Endothelial cell (in vitro differentiated cells): ENCODE measurements at places on chromosomes 2 and 18.

DNA sequence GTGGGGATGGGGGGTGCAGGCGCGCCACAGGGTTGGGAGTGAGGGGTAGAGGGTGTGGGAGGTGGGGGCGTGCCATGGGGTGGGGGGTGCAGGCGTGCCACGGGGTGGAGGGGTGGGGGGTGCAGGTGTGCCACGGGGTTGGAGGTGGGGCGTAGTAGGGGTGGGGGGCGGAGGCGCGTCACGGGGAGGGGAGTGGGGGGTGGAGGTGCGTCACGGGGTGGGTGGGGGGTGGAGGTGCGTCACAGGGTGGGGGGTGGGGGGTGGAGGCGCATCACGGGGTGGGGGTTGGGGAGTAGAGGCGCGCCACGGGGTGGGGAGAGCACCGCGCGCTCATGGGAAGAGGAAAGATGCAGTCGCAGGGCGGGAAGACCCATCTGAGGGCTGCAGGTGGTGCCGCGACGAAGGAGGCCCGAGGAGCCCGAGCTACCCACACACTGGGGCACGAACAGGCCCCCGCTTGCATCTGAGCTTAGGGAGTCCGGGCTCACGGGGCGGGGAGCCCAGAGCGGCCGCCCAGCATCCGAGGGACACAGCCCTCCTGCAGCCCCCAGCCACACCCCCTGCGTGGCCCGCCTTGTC is 37.5 kb downstream of the SNED1 start:
- no peak for DNase-seq

DNA sequence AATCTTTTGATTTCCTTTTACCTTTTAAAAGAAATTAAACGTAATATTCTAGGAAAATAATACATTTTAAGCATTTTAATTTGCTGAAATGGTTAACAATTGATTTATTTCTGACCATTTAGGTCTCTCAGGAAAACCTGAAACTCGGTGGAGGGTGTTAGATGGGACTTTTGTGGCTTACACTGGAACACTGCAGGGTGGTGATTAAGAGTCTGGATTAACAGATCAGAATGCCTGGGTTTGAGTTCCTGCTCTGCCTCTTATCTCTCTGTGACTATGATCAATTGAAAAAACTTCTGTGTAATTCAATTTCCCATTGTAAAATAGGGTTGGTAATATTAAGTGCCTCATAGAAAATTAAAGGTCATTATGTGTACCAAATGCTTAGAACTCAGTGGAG is 168.7 kb downstream of the UBE2E3 start:
- DNase-seq: no peak

DNA sequence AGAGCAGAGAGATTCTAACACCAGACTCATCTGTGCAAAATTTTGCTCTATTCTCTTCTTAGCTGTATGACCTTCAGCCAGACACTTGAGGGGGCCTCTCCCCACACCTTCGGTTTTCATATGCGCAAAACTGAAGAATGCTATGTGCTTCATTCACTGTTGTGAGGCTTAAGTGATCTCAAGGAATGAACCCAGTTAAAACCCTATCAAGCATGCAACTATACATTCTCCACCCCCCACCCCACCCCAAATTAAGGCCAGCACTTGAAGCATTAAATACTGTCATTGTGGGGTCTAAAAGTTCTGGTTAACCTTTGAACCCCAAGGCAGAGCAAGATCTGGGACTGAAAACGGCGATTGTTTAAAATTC is 10.0 kb downstream of the PCARE start:
- DNase-seq: no peak

DNA sequence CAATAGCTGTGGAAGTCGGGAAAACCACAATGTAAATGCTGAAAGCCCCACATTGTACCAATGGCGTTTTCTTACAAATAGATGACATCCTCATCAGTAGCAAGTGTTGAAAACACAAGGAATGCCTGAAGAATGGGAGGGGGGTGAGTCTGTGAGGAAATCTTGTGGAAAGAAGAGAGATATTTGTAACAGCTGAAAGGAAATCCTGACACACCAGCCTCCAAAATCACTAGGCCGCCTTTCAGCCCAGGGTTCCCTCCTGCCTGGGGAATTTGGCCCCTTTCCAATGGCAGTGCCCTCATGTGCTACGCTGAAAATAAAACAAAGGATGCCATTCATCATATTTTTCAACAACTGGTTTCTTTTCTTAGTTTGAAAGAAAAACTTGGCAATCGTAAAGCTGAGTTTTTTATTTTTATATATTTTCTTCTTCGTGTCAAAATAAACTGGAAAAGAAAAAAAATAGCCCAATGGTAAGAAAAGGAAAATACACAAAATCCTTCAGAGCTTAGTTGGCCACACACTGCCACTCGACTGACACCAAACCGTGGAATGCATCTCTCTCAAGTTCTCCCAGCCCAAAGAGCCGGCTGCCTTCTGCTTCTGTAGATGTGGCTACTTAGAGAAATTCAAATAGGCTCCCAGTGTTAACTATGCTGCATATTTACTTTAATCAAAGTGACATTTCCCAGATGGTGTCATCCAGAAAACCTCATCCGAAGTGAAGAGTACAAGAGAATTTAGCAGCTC is 52.0 kb downstream of the FTCDNL1 start:
- no peak for DNase-seq

DNA sequence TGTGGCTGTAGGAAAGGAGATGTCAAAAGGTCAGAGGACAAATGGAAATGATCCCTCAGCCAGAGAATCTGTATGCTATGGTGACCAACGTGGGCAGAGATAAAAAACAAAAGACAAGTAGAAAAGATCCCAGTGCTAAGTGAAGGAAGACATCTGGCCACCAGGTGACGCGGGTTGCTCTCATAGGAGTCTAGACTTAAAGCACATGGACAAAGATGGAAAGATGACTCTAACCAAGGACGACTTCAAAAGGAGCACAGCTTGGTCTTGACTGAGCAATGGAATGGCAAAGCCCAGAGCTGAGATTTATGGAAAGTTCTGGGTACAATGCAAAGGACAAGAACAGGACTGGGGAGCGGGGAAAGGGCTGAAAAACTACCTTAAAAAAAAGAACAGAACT is 96.8 kb downstream of the CLIP4 start:
- no peak for DNase-seq

DNA sequence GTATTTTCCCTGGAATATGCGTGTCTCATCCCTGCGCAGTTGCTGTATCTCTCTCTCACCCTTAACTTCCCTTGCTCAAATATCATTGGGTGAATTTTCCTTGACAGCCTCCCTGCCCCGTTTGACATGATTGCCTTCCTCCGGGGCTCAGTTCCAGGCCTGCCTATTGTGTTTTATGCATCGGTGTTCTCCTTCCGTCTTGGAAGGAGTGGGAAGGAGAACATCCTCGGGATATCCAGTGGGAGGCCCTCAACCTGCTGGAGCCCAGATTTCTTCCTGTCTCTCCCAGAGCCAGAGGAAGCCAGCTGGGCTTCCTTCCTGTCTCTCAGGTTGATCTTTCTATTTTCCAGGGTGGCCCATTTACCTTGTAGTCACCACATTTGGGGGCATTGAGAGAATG is 434.7 kb upstream of the HS6ST1 start:
- DNase-seq: peak; percentile 39
